Activated CD4-positive, alpha-beta T cell treated with anti-CD3 and anti-CD28 coated beads for 36 hours (primary cell): ENCODE measurements at places on chromosomes 7 and 10. TPM values are rescaled to one million over a fixed set of nuclear protein-coding genes. Genes with fewer than 3 reads are reported as not detected.

TNRC18 gene
- total RNA-seq = 48.6 TPM

- no peak for DNase-seq
Observed at GRCh38 chr10:11294831-11295450, 277.3 kb downstream of the CELF2 start.

DNA sequence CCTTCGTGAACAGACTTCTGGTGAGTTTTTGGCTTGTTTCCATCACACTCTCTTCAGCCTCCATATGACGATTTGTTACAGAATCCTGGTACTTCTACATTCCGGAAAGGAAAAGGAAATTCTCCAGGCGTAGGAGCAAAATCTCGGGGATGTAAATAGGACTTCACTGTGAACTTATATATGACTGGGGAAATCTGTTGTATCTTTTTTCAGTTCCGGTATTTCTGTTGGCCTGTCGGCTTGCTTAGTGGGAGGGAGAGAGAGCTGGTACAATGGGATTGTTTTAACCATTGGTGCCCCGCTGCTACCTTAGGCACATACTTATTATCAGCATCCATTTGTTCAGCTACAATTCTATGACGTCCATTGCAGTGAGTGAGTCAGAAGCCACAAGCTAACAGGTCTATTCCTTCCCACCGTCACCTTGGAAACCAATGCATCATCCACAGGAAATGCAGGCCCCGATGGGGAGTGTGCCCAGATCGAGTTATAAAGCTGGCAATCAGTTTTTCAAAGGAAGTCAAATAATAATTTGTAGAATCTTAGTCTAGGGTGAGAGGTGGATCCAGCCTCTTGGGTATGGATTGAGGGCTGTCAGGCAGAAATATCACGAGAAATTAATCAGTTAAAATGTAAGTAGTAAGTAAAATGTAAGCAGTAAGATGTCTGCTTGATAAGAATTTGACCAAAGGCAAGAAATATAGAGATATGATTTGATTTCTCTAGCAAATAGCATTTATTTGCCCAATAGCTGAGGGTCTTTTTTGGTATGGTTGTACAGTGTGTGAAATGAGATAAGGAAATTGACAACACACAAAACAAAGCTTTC, 92.0 kb upstream of the MKLN1 start:
- DNase-seq = peak; percentile 87

DNA sequence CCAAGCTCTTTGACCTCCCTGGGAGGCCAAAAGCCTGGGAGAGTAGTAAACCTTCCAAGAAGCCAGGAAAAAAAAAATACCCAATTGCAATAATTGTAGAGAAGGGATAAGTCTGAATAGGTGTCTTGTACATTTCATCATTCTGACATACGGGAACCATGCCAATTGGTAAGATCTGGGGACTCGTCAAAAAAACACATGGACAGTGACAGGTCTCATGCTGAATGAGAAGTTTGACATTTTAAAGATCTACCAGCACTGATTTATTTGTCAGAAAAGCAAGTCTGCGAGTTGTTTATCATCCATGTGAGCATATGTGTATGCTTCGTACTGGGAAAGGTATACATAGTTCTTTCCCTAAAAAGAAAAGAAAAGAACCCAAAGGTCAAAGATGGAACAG, 4.1 kb upstream of the ITGA8 start:
- DNase-seq = no peak
